ENCODE measurements at places on chromosomes 5 and 9.

DNA sequence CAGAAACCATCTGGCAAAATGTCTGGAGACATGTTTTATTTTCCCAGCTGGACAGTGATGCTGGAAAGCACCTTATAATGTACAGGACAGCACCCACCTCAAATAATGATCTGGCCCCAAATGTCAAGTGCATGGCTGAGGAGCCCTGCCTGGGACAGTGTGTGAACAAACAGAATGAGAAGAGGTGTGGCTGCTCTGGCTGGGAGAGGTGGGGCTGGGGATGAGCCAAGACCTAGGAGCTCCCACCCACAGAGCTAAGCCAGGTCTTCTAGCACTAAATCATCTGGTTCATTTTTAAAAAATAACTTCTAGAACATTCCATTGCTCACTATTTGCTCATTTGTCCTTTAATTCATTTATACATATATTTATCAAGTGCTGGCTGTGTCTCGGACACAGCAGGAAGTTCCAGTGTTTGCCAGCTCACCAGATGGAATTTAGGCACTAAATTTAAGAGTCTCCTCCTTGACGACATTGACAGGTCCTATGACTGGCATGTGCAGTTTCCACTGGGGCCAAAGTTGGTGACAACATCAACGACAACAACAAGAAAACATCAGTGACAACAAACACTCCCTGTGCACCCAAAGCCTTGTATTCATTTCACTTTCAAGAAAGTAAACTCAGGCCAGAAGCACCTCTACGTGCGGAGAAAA is 59.1 kb downstream of the GTF3C4 start:
- no peak for DNase-seq

DNA sequence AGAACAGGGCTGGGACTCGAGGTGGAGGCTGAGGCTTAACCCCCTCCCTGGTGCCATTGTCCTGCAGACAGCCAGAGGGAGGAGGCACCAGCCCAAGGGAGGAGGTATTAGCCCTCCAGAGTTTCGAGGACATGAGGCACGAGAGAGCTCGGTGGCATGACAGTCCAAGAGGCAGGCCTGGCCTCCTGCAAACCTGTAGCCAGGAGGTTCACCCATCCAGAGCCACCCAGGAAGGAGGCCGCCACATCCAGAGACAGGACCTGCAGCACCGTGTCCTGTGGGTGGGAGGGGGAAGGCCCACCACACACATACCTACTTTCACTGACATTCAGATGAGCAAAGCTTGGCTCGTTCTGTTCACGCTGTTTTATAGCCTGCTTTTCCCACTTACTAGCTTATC is 75.2 kb upstream of the ADAMTS2 start:
- no peak for DNase-seq

DNA sequence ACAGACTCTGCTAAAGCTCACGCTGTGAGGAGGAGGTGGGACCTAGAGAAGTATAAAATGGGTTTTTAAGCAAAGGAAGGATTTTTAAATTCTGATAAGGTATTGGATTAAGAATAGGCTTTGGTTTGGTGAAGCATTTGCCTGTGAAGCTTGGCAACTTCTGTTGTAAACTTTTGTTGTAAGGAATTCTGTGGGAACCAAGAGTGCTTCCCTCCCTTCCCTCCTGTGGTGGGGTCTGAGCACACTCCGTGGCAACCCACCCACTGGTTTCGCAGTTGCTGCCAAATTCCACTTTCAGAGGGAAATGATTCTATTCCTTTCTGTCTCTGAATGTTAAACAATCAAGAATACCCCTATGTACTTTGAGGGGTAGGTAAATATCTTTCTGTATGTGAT is 28.6 kb upstream of the GTF2H2C start:
- DNase-seq = no peak

- no peak for DNase-seq
Observed at GRCh38 chr9:98536542-98537173, 172.1 kb downstream of the GABBR2 start.

DNA sequence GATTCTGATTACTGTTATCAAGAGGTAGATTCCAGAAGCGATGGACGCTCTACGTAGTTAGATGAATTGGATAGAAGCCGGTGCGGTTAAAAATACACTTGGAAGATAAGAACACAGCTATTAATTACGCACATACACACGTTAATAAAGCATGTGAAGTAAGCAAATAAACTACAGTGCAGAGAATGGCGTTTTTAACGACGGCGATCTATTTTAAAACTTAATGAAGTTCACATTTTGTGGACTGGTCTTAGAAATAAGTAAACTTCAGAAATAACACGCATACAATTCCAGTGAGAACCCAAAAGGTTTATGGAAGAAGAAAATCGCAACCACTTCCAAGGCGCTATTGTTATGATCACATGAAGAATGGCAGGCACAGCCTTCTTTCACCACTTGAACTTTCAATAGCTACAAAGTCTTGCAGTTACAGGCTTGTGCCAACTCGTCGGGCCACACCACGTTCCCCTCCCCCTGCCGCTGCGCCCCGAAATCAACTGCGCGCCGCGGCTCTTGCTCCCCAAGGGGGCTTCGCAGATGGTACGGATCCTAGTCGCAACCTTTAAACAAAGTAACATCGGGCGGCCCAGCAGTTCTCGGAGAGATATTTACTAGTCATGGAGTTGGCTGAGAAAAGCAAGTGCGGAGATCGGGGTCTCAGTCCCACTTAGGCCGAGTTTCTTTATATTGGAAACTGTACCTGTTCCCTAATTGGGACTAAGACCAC is 866 bp upstream of the SEMA6A start:
- no peak for DNase-seq

DNA sequence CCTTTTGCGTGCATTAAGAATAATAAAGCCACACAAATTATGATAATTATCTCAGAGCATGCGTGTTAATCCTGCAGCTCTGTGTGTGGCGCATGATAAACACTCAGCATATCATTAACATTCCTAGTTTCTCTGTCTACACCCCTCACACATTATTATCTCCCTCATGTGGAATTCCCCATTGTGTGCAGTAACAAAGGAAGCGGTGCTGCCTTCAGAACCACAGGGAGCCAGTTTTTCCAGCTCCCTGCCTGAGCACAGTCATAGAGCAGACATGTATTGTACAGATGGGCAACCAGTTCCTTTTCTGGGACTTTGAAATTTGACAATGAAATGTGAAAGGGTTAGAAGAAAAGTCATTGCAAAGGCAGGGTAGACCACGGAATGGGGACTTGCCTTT is 1365.5 kb upstream of the CDH9 start:
- no peak for DNase-seq
